Right ventricle myocardium inferior (tissue), 1 donor: ENCODE measurements at places on chromosomes 7 and 10. TPM values are rescaled to one million over a fixed set of nuclear protein-coding genes. Genes with fewer than 3 reads are reported as not detected.

GRCh38 chr10:125424191-125424847, 258.6 kb downstream of the TEX36 start:
- DNase-seq: no peak

GRCh38 chr10:131314799-131315198, 3.3 kb upstream of the TCERG1L start:
- peak; percentile 64 for DNase-seq

DNA sequence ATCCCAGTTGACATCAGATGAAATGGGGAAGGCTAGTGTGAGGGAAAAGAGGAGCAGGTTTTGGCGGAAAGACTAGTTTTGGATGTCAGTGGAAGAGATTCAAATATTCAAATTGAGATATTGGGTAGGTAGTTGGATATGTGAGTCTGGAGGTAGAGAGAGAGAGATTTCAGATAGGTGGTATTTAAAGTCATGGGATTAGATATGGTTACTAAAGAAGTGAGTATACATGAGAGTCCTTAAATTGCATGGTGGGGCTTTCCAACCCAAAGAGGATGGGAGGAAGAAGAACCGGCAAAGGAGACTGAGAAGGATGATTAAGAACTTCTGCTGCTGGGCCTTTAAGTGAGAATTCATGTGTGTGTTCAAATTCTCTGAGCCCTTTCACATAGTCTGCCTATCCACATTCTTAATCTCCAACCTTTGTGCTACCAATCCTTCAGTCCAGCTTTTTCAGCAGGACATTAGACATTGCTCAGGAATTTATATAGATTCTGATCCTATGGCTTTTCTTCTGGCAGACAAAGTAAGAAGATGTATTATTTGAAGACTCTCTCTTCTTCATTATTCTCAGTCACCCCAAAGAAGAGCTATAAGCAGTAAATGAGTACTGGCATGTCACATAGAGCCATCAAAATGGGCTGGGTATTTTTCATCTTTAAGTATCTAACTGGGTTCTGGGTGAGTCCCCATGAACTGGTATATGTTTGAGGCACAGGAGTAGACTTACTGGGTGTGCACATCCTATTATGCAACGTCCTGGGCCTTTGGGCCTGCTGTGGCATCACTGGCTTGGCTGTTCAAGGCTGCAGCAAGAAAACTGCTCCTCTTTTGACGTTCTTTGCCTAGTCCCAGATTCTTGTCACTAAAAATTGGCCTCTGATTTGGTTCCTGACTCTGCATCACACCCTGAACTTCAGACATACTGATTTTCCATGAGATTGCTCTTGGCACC, 33.6 kb downstream of the ST7 start:
- no peak for DNase-seq

- DNase-seq: peak; percentile 98
Measured at GRCh38 chr7:48089046-48090003, at the start of gene UPP1. UPP1 (plus strand) TSS chr7:48089265; CDS start chr7:48094784, 5,519 bp downstream.

ANKRD1 gene
- total RNA-seq: 2,249 TPM

GPNMB gene
- total RNA-seq: 234 TPM

RBP3 gene
- total RNA-seq: not detected
